ENCODE measurements at places on chromosomes 13 and 19. TPM values are rescaled to one million over a fixed set of nuclear protein-coding genes. Genes with fewer than 3 reads are reported as not detected.

Gene FAM124A
- polyA plus RNA-seq, result not detected

Gene PTGER1
- not detected for polyA plus RNA-seq

Gene ZNF708
- 10.9 TPM for polyA plus RNA-seq

Gene SOHLH2
- polyA plus RNA-seq, result not detected

Gene VSTM1
- not detected for polyA plus RNA-seq

Gene RDH8
- polyA plus RNA-seq, result not detected

Gene MCEMP1
- polyA plus RNA-seq, result 0.73 TPM

Gene LRCH1
- polyA plus RNA-seq, result 7.6 TPM

Gene RBM42
- polyA plus RNA-seq, result 76.5 TPM

Gene ZNF223
- polyA plus RNA-seq, result 1.5 TPM

Gene CYSLTR2
- not detected for polyA plus RNA-seq

Gene ARRDC5
- 1.2 TPM for polyA plus RNA-seq

Gene MBD3L2
- polyA plus RNA-seq, result not detected

Gene ANGPTL8
- not detected for polyA plus RNA-seq

Gene RNF225
- not detected for polyA plus RNA-seq

Gene C1QTNF9B
- not detected for polyA plus RNA-seq
